ENCODE measurements at places on chromosomes 16 and 17. TPM values are rescaled to one million over a fixed set of nuclear protein-coding genes. Genes with fewer than 3 reads are reported as not detected.

Gene KCTD11
- 10.4 TPM for total RNA-seq

Gene PLXDC1
- 0.23 TPM for total RNA-seq

Gene TNFRSF13B
- total RNA-seq = not detected

Gene EPOP
- total RNA-seq = 0.90 TPM

Gene FGF11
- 2.6 TPM for total RNA-seq

Gene ZFPM1
- total RNA-seq = 0.59 TPM

Gene RUNDC3A
- 0.08 TPM for total RNA-seq

Gene HEXD
- 7.1 TPM for total RNA-seq

Gene OTOP3
- total RNA-seq = not detected

Gene SCARF1
- 0.23 TPM for total RNA-seq

Gene ATP2A3
- total RNA-seq = 2.7 TPM

Gene PTGES3L
- not detected for total RNA-seq

Gene CCDC154
- total RNA-seq = 0.70 TPM

Data from smooth muscle cell of the coronary artery (primary cell).